ENCODE measurements at places on chromosomes 1 and 21.
A peak's percentile ranks its signal among the peaks of the same experiment; 100 is the strongest.

GRCh38 chr21:25997788-25998611 lies 172.6 kb downstream of the APP start:
- peak; percentile 76 for DNase-seq

GRCh38 chr21:41622831-41623548 lies 115.0 kb upstream of the TMPRSS2 start:
- no peak for DNase-seq

GRCh38 chr1:76793594-76793993 lies 73.7 kb upstream of the ST6GALNAC5 start:
- DNase-seq = no peak

DNA sequence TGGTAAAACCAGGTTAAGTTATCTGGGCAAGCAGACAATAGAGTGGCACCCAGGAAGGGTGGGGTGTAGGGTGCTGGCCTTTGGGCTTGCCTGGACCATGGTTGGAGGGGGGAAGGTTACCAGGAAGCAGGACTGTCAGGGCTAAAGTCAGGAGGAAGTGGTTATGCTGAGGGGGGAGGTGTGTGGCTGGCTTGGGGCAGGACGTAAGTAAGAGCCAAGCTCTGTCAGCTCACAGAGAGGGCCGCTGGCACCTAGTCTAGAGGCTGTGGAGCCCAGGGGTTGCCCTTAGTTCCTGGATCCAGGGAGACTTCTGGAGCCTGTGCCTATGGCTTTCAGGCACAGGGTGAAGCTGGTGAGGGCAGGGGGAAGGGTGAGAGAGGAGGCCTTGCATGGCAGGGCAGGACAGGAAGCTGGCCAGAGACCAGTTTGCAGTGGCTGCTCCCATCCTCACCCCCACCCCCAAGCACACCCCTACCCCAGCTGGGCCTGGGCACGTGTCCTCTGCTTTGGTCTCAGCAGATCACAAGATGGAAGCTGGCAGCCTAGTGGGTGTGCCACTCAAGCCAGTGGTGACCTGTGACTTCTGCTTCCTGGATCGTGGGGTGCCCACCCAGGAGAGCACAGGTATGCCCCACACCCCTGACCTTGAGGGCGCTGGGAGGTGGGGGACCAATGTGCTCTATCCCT lies 20.5 kb upstream of the SMYD3 start:
- DNase-seq = peak; percentile 35

DNA sequence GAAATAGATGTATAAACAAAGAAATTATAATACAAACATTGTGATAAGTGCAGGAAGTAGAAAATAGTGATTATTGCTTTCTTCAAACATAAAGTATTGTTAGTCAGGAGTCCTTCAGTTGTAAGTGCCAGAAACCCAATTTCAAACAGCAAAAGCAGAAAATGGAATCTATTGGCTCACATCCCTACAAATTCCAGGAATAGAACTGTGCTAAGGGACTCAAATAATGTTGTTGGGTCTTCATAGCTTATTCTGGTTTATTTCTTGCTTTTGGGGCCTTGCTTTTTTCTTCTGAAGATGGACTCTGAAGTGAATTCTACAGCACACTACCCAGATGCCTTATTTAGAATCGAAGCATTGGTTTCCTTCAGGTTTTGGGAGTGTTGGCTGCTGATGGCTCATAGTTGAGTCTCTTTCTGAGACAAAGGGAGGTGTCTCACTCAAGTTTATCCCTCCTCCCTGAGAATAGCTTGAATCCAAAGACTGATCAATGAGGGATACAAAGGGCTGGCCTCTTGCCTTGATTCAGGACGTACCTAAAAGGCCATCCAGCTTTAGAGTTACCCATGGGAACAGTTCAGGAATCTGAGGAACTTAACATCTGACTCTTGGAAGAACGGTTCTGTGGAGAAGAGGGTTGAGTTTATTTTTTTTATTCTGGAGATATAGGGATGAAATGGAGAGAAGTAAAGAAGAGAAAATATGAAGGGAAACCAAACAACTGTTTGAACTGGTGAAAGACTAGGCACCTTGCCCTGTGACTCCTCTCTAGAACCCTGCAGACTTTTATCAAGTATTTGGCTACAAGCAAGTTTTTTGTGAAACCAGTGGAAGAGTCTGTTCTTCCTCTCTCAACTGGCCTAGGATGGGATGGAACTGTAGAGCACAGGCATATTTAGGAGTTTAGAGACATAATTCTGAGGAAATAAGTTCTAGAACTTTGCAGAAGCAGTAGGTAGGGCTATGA lies 39.0 kb upstream of the ATG4C start:
- no peak for DNase-seq

- no peak for DNase-seq
These were observed 5.5 kb upstream of the RNF11 start for GRCh38 chr1:51230501-51231078.

DNA sequence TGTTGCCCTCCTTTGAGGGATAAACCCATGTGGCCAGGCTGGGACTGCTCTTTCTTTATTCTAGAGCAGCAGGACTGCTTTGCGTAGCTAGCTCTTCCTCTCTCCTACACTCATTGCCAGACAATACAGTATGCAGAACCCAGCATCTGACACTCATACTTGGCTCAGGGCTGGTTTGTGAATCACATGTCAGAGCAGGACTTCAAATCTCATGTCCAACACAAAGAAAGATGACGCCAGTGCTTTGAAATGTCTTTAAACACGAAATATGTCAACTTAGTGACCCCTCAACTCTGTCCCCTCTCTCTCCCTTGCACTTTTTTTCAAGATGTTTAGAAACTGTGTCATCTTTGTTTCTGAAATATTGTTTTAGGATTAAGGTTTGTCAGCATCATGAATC lies 135.0 kb downstream of the TGFB2 start:
- DNase-seq = peak; percentile 62

GRCh38 chr1:155648207-155649147 lies 38.5 kb downstream of the MSTO1 start:
- DNase-seq = peak; percentile 92

GRCh38 chr1:228695015-228695955 lies 40.0 kb upstream of the RHOU start:
- no peak for DNase-seq

GRCh38 chr1:15262706-15263105 lies 15.7 kb downstream of the FHAD1 start:
- DNase-seq = no peak

DNA sequence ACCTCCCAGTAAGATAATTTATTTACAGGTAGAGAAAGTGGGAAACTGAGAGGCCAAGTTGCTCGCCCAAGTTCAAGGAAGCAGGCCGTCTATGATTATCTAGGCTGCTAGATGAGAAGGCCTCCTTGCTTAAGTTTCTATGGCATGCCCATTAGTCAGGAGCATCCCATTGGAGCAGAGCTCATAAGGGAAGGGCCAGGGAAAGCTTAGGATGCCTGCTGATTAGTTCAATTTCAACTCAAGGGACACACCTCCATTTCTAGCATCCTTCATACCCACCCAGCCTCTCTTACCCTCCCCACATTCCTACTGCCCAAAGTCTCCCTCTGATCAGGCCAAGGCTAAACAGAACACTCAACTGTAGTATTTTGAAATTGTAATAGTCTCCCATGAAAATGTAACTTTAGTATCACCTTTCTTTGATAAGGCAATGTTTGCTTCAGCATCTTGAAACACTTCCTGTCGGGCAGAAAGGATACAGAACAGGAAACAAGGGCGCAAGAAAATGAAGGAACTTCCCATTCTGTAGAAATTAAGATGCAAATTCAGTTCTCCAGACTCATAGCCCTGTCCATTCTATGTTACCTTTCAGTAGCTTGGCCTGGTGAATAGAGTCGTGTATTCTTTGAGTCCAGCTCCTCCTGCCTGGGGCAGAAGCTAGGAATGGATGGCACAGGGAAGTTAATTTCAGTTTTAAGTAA lies 46.3 kb upstream of the TARBP1 start:
- no peak for DNase-seq

DNA sequence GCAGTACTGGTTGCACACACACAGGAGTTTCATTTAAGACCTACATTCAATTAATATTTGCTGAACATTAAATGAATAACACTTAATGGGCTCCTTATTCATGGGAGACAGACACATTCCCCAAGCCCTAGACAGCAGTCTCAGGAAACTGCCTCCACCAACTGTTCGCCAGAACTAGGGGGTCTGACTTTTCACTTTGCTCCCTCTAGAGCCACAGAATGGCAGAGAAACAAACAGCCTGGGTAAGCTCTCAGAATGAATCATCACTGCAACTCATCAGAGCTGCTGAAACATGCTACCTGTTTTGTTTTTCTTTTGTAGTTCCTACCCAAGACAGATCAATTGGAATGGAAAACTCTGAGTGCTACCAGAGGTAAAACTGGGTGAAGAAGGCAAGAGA lies 31.7 kb downstream of the ELK4 start:
- peak; percentile 77 for DNase-seq

- no peak for DNase-seq
These were observed 9.2 kb downstream of the DMRTB1 start for GRCh38 chr1:53468374-53468773.

DNA sequence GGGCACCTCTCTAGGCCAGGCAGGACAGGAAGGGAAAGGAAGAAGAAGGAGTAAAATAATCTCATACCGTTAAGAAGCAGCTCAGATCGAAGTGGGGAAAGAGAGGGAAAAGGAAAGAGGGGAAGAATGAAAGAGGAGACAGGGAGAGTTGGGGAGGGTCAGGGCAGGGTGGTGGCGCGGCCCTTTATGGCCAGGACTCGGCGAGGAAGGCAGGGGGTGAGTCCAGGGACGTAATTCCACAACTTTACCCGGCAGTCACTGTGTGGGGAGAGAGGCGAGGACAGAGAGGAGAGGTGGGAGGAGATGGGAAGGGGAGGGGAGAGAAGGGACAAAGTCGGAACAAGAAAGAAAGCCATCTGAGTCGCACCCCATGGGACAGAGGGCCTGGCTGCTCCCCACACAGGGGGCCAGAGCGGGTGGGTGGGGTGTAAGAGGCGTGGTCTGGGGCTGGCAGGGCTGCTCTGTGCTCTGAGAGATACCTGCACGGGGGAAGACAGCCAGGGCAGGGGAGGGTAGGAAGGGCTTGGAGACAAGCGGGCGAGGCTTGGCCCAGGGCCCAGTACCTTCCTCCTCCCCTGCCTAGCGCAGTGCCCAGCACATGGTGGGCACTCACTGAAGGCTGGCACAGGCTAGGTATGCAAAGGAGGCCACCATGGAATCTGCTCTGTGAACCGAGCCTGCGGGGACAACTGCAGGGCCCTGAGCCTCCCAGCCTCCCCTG lies 49.4 kb downstream of the KIF21B start:
- no peak for DNase-seq

DNA sequence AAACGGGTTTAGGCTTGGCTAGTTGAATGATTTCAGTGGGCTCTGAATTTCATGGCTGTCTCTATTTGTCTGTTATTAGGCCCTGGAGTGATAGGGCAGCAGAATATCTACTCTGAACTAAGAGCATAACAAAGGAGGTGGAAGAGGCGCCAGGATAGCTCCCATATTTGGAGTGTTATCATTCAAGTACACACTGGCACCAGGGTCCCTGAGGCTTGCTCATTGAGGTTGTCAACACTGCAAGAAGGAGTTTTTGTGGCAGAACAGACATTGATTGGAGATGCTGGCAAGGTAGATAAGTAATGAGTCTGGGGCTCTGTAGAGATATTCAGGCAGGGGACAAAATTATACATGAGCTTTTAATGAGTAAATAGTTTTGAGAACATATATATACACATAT lies 1748.4 kb downstream of the MRPL39 start:
- DNase-seq = no peak

DNA sequence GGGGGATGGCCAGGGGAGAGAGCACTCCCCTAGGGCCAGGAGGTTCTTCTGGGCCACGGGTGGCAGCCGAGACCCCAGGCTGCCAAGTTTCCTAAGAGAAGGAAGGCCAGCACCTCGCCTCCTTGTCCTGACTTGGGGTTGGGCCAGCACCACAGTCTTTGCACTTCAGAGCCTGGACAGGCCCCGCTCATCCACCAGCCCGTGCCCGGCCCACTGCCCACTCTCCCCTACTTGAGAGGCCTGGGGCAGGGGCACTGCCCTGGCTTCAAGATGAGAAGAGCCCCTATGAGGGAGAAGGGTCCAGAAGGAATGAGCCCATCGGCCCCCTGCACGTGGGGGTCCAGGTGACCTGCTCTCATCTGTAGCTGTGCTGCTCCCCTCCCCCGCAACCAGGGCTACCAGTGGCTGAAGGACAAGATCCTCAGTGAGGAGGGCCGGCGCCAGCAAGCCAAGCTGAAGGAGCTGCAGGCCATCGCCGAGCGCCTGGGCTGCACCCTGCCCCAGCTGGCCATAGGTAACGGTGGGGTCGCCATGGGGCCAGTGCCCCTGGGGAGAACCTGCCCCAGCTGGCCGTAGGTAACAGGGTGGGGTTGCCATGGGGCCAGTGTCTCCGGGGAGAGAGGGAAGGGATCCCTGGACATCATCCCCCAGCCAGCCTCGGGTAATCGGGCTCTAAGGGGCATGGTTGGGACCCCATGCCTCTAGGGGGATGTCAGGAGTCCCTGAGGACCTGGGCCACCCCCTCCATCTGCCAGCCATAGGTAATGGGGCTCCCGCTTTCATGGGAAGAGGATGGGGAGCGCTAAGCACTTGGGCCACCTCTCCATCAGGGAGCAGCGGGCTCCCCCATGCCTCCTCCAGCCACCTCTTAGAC lies 50.8 kb downstream of the KCNAB2 start:
- no peak for DNase-seq

DNA sequence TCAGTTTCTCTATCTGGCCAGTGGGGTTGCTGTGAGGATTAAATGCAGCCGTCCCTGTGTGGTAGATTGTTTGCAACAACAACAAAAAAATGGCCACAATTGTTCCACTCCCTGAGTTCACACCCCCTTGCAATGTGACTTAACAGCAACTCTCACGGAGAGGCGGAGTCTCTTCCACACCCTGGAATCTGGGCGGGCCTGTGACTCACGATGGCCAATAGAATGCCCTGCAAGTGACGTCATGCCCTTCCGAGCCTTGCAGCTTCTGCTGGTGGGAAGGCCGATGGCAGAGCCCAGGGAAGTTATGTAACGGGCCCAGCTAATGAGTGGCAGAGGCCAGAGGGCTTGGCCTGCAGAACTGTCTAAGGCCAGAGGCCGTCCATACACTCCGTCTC lies 87.9 kb downstream of the RIPK4 start:
- peak; percentile 90 for DNase-seq

DNA sequence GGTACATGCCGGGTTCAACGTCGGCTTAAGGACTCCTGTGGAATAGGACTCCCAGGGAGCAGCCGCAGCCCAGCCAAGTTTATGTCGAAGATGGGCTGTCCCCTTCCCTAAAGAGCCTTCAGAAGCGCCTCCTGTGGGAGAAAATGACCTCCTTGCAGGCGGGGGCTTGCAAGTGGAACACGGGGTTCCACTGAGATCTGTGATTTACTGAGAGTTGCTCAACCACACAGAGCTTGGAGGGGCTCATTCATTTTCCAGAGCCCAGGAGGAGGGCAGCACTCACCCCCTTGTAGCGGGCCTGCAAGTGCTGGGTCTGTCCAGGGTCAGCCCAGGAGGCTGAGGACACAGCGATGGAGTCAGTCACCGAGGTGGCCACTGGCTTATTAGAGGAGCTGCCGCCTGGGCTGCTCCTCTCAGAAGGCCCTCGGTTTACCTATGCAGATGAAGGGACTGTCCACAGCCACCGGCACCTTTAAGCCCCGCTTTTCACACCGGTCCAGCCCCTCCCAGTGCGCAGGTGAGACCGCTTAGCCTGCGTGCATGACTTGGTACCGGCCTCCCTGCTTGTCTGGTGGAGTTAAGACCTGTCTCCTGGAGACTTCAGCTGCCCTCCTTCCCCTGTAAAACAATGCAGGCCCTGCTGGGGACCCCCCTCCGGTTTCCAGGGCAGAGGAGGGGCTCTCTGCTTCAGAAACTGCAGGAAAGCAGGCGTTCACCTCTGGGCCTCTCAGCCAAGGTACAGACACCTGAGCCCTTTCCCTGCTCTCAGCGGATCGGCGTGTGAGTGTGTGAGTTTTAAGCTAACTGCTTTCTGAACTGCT lies 57.5 kb downstream of the ATP5PO start:
- DNase-seq = no peak

- DNase-seq = no peak
These were observed 79.7 kb downstream of the KIF26B start for GRCh38 chr1:245234217-245235081.

GRCh38 chr1:43619996-43620920 lies 29.7 kb upstream of the KDM4A start:
- no peak for DNase-seq
